Suprapubic skin (tissue), 4 donors: ENCODE measurements at places on chromosomes 4 and X. TPM values are rescaled to one million over a fixed set of nuclear protein-coding genes. Genes with fewer than 3 reads are reported as not detected.

DNA sequence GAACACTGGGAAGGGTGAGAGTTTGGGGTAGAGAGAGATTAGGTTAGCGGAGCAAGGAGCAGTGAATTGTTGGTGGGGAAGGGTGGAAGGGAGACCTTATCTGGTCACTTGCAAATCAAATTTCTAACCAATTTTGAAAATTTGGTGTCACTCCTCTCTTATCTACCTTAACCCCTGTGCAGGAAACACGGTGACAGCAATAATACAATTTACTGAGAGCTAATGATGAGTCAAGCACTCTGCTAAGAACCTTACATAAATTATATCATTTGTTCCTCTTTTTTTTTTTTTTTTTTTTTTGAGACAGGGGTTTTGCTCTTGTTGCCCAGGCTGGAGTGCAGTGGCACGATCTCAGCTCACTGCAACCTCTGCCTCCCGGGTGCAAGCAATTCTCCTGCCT is 116.4 kb downstream of the C4orf51 start:
- no peak for DNase-seq

- DNase-seq: no peak
These were observed 58.1 kb upstream of the SMIM10 start for GRCh38 chrX:134932528-134933217.

DNA sequence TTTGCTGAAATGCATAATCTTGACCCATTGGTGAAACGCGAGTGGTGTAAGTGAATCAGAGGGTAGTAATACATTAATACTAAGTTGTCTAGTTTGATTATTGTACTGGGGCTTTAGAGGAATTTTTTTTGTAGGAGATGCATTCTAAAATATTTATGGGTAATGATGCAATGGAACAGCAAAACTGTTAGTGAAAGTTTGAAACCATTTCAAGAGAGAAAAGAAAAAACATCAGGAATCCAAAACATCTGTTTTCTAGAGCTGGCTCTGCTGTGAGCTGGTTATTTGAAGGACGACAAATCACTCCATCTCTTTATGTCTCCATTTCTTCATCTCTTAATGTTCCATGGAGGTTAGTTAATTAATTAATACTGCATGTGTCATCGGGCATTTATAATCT is 351.9 kb upstream of the FAT1 start:
- DNase-seq: no peak

DNA sequence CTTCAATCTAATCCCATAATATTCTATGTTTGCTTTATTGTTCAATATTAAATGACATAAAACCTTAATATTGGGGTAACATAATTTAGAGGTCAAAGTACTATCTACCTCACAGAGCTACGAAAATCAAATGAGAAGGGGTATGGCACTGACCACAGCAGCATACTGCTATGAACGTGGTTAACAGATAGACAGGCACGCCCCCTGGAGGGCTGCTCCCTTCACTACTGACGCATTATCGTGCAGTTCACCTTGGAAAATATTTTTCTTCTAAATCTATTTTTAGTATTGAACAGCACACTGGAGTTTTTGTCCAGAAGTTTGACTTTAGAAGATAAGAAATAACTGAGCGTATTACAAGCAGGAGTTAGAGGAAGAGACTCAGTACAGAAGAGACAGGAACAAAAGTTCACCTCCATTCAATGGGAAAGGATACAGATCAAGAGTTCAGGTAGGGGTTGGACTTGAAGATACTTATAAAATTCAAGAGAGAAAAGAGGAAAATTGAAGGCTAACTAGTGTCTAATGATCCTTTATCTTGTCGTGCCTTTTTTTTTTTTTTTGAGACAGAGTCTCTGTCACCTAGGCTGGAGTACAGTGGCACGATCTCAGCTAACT is 22.7 kb downstream of the MAP9 start:
- no peak for DNase-seq

DNA sequence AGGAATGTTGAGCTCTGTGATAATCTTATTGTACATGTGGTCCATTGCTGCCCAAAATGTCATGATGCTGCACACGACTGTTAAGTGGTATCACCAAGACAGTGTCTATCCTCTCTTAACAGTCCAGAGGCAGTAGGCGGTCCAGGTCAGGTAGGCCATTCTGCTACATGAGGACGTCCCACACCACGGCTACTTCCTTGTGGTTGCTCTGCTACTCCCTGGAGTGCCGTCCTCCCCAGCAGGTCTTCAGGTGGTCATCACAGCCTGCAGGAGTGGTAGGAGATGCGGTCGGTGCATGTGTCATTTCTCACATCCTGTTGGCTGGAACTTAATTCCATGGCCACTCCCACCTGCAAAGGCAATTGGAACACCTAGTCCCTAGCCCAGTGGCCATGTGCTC is 11.5 kb upstream of the STK32B start:
- DNase-seq: no peak

- DNase-seq: no peak
These were observed 14.4 kb upstream of the SEPSECS start for GRCh38 chr4:25174674-25175073.

DNA sequence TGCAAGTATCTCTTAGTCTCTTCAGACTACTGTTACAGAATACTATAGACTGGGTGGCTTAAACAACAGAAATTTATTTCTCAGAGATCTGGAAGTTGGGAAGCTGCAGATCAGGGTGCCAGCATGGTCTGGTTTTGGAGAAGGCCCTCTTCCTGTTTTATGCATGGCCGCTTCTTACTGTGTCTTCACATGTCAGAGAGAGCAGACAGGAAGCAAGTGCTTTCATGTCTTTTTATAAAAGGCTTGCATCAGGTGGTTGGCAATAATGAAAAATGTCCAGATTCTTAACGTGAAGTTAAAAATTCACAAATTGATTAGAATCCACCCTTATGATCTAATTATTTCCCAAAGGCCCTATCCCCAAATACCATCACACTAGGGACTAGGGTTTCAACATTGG is 284.9 kb downstream of the RPA4 start:
- no peak for DNase-seq

GRCh38 chr4:94165256-94165655 is 42.4 kb upstream of the SMARCAD1 start:
- no peak for DNase-seq

DNA sequence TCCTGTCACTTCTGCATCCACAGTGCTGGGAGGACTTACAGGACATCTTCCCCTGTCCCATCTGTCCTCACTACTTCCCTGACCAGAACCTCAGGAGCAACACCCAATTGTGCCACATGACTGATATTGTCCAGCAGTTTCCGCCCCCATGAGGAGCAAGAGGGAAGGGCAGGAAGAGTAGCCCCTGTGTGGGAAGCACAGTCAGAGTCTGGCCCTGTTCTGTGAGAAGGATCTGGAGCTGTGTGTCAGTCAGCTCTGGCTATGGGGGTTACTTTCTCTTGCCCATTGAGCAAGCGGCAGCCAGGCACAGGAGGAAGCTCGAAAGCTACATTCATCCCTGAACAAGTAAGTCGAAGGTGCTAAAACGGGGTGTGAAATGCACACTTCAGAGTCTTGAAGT is 14.8 kb upstream of the TRIM60 start:
- no peak for DNase-seq

JCHAIN gene
- 8.4 TPM for total RNA-seq

DNA sequence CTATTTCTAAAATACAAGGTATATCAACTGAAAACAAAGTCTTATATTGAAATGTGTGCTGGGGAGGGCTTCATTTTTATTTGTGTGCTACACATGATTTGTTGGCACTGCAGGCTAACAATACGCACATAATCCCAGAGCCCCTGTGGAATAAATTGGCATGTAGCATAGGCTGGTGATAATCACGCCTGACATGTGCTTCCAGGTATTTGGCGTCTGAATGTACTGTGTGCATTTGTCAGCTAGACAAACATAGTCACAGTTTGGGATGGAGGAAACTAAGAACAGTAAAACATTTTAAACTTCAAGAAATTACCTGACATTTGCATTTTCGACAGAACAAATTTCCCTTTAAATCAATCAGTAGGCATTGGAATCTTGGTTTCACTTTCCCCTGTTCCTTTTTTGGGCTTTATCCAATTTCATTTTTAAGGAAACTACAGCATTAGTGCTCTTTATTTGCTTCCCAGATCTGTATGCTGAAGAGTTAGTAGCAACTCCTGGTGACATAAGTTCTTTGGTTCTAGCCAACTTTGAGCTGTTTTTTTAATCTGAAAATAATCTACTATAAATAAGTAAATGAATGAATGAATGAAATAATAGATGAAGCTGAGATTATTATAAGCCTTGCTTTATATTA is 472.3 kb downstream of the PDHA2 start:
- DNase-seq: no peak

INPP4B gene
- total RNA-seq: 19.7 TPM

- DNase-seq: no peak
These were observed 13.3 kb downstream of the VEGFC start for GRCh38 chr4:176779421-176779820.

DNA sequence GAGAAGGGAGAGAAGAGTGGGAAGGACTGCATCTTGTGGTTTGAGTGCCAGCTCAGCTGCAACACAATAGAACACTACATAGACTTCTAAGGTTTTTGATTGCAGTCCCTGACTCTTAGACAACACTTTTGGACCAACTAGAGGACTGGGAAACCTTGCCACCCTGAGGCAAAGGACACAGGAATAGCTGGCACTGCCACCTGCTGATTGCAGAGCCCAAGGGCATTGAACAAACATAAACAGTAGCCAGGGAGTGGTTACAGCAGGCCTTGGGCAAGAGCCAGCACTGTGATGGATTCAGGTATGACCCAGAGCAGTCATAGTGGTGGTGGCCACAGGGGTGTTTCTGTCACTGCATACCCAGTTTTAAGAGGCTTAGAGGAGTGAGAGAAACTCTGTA is 72.5 kb upstream of the CXorf51A start:
- no peak for DNase-seq

CXCL13 gene
- not detected for total RNA-seq

GRCh38 chrX:120365320-120365719 is 3.4 kb downstream of the ATP1B4 start:
- no peak for DNase-seq

DNA sequence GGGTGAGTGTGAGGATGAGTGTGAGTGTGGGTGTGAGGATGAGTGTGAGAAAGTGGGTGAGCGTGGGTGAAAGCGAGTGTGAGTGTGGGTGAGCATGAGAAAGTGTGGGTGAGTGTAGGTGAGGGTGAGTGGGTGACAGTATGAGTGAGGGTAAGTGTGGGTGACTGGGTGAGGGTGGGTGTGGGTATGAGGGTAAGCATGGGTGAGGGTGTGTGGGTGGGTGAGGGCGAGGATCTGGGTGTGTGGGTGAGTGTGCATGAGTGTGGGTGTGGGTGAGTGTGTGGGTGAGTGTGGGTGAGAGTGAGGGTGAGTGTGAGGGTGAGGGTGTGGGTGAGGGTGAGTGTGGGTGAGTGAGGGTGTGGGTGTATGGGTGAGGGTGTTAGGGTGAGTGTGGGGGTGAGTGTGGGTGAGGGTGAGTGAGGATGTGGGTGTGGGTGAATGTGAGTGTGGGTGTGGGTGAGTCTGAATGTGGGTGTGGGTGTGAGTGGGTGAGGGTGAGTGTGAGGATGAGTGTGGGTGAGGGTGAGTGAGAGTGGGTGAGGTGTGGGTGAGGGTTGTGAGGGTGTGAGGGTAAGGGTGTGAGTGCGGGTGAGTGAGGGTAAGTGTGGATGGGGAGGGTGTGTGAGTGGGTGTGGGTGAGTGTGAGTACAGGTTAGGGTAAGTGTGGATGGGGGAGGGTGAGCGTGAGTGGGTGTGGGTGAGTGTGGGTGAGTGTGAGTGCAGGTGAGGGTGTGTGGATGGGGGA is 48.9 kb downstream of the ING2 start:
- no peak for DNase-seq

DNA sequence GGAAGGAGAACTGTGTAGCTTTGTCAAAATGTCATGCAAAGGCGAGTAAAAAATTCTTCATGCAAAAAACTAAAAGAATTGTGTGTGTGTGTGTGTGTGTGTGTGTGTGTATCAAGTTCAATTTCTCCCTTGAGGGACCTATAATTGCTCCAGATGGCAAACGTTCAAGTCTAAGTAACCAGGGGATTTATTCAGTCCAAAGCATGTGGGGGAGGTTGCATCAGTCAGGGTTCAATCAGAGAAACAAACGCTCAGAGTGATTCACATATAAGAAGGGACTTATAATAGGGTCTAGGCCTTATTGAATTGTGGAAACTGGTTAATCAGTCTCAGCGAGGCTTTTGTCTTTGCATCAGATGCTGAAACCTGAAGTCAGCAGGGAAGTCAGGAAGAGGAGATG is 5.0 kb downstream of the DCAF8L1 start:
- DNase-seq: no peak

DNA sequence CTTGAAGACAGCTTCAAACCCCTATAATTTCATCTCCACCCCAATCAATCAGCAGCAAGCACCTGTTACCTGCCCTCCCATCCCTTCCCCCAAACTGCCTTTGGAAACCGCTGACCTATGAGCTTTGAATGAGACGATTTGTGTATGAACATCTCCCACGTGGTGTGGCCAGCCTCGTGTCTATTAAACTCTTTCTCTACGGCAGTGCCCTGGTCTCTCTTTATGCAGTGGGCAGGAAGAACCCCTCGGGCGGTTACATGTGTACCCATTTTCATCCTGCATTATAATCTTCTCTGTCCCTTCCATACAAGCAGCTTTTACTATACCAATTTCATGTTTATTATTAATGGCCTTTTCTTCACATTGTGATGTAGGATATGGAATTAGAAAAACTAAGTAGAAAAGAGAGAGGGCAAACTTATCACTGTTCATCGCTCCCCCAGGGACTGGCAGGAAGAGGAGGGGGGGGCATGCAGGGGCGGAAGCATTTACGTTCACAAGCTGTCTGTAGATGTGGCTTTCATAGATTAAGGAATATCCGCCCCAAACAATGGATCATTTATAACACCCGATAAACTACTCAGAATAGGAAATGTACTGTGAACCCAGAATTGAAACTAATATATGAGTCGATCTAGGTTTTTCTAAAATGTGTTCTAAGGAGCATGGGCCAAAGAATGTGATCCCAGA is 95.5 kb upstream of the ZNF518B start:
- DNase-seq: no peak

GRCh38 chrX:18542131-18542530 is 116.7 kb downstream of the CDKL5 start:
- no peak for DNase-seq

DNA sequence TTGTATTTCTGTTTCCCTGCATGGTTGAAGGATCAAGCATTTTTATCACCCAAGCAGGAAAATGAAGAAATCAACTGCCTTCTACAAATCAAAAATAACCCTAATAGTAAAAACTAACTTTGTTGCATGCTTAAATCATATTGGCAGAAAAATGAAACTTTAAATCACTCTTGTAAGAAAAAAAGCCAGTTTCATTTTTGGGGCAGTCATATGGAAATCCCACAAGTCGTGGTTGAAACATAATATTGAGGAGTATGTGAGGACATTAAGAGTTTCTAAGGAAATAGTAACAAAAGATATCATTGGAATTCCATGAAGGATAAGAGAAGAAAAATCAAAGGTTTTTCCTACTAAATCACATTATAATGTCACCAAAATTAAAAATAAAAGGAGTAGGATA is 8.4 kb downstream of the TEC start:
- DNase-seq: no peak

DNA sequence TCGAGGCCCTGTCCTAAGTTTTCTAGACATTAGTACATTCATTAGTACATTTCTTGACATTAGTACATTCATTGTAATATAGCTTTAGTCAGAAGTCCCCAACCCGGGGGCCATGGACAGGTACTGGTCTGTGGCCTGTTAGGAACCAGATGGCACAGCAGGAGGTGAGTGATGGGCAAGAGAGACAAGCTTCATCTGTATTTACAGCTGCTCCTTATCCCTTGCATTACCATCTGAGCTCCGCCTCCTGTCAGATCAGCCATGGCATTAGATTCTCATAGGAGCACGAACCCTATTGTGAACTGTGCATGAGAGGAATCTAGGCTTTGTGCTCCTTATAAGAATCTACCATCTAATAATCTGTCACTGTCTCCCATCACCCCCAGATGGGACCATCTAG is 48.0 kb downstream of the GATB start:
- no peak for DNase-seq
